Stimulated activated CD8-positive, alpha-beta memory T cell treated with anti-CD3 and anti-CD28 coated beads, Interleukin-2, amount 100 ng/mL, for 48 hours (primary cell): ENCODE measurements at places on chromosomes 2 and 18.

DNA sequence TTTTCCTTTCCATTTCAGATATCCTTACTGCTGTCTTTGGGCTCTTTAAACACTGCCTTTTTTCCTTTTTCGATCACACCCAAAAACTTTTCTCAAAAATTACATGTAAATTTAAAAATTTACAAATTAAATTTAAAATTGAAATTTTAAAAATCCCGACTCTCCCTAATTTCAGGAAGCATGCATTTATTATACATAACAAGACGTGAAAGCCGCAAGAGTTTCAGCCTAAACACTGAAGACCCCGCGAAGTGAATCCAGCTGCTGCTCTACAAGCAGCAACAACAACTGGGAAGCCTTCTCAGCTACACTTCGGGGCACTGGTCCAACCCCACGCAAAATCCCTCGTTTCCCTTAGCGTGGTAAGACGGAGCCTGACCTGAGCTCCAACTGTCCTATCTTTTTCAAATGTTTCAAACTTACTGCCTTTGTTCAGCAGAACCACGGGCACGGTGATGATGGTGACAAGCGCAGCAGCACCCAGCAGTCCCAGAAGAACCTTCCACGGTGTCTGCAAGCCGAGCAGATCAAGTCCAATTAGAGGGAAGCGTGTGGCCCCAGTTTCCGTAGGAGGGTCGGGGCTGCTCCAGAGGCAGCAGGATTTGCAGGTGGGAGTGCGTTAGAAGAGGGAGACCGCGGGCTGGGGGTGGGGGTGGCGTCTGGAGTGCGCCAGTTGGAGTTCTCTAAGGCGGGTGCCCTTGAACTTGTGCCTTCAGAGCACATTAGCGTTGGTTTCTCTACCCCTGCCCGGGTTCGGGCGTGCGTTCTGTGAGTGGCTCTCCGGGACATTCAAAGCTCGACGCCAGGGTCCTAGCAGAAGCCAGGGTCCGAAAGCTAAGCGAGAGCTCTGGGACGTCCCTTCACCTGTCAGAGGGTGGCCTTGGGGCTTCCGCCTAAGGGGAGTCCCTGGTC is 783 bp downstream of the DPP4 start:
- no peak for DNase-seq

- no peak for DNase-seq
Observed at GRCh38 chr18:58937887-58938267, 73.2 kb downstream of the ZNF532 start.

DNA sequence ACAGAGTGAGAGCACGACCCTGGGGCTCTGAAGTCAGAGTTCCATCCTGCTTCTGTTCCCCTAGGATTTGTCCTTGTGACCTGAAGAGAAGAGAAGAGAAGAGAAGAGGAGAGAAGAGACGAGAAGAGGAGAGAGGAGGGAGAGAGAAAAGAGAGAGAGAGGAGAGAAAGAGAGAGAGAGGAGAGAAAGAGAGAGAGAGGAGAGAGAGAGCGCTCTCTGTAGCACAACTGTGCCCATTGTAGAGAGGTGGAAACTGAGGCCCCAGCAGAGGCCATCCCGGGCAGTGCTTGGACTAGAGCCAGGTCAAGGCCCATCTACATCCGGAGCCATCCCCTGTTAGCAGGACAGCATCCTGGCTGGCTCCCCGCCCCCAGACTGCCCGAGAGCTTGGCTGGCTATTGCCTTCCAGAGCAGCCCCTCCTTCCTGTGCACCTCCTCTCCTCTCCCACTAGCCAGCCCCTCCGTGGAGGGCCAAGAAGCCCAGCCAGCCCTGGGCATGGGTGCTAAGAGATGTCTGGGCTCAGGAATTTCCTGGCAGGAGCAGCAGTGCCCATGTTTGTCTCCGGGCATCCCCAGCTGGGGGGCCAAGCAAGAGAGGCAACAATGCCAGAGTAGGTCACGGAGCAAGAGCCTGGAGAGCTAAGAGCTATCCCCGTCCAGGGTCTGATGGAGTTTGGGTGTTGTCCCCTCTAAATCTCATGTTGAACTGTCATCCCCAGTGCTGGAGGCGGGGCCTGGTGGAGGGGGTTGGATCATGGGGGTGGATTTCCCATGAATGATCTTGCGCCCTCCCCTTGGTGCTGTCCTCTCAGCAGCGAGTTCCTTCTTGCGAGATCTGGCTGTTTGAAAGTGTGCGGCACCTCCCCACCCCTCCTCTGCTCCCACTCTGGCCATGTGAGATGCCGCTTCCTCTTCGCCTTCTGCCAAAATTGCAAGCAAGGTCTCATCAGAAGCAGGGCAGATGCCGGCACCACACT is 18.2 kb upstream of the GPR55 start:
- peak; percentile 37 for DNase-seq

DNA sequence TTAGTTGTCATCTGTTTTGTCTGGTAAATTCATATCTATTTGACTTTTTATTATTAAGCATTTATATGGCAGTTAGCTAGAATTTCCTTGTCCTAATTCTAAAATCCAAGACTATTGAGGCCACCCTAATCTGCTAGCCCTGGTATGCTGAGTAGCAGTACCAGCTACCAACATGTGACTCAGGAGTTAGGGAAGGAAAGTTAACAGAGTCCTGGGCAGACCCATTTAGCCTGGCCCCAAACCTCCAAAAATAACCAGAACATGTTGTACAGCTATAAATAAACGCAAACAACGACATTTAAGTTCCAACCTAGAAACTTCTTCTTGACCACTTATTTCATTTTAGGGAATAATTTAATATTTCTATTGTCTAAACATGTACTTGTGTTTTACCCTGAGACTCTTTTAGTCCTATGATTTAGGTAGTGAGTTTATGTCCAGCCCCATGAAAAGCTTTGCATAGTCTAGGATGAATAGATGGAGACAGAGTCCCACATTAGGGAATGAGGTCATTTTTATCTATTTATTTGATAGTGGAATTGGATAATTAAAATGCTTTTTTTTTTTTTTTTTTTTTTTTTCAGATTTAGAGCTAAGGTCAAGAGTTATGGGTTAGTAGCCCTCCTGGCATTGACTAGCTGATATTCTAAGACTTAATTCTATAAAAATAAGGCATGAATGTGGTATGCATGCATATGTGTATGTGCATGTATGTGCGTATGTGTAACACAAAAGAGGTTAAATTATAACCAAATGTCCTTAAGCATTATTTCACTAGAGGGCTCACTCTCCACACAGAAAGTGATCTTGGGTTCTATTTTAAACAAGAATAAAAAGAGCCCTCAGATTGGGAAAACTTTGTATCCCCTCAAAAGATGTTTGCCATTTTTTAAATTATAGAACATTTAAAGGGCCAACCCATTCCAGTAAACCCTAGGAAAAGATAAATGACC is 160.1 kb upstream of the MAPRE2 start:
- no peak for DNase-seq

DNA sequence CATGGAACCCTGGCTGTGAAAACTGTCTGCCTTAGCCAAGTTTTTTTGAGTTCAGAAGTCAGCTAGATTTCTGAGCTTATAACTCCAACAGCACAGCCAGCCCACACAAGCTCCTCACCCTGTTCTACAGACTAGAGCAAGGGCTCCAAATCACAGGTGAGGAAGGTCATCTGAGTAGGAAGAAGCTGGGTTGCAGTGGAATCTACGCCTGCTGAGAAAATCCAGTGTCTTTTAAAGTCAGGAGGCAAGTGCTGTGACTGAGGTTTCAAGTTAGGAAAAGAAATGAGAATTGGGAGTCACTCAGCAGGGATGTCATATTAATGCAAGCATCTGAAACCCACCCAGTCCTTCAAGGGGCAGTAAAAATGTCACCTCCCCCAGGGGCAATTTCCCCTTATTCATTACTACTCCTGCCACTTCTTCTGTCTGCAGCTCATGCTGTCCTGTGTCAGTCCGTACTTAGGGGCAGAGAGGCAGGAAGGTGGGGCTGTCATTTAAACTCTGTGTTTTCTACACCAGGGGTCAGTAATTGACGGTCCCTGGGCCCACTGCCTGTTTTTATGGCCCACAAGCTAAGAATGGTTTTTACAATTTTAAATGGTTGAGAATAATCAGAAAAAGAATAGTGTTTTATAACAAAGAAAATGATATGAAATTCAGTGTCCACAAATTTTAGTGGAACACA is 551.1 kb downstream of the BCL11A start:
- no peak for DNase-seq

DNA sequence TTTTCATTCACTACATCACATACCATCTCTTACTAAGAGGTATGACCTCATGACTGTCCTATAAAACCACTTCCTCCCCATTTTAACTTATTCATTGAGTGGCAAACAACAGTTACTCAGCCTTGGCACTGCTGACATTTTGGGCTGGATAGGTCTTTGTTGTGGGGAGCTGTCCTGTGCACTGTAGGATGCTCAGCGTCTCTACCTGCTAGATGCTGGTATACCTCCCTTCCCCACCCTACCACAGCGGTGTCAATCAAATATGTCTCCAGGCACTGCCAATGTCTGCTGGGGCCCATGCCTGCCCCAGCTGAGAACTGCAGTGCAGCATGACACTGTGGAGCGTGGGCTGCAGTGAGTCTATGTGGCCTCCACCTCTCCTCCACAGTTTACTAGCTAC is 76.3 kb upstream of the MGAT4A start:
- DNase-seq, result no peak

DNA sequence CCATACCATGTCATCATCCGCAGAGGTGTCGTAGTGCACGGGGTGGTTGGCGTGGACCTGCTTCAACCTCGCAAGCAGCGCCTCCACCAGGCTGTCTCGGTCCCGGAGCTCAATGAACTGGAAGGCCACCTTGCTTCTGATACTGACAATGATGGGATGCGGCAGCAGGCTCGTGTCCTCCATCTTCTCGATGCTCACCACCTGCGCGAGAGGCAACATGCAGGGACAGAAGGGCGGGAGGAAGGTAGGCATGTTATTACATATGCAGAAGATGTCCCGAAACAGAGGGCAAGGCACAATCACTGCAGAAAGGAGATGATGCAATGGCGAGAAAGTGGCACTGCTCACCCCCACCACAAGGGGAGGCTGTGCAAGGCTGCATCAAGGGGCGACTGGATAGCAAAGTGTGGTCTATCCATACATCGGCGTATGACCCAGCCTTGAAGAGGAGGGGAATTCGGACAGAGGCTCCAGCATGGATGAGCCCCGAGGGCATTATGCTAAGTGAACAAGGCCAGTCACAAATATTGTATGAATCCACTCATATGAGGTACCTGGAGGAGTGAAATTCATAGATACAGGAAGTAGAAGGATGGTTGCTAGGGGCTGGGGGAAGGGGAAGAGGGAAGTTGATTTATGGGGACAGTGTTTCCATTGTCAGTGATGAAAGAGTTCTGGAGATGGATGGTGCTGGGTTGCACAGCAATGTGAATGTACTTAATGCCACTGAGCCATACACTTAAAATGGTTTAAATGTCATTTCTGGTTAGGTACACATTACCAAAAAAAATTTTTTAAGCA is 36.6 kb downstream of the RPL31 start:
- DNase-seq, result no peak

DNA sequence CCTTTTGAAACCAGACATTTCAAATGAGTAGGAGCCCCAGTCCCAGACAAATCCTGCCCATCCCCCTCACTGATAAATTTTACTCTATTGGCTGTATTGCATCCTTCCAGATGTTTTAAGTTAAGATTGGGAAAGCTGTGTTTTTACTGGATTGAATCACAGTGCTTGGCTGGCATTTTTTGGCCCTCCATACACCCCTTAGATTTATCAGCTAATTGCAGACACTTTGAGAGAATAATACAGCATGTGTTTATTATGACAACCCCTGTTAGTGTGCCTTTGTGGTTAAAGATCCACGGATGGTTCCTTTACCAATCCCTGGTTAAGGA is 74.9 kb downstream of the ANTXR1 start:
- no peak for DNase-seq

GRCh38 chr2:88582030-88582429 is 45.2 kb downstream of the EIF2AK3 start:
- DNase-seq, result no peak

DNA sequence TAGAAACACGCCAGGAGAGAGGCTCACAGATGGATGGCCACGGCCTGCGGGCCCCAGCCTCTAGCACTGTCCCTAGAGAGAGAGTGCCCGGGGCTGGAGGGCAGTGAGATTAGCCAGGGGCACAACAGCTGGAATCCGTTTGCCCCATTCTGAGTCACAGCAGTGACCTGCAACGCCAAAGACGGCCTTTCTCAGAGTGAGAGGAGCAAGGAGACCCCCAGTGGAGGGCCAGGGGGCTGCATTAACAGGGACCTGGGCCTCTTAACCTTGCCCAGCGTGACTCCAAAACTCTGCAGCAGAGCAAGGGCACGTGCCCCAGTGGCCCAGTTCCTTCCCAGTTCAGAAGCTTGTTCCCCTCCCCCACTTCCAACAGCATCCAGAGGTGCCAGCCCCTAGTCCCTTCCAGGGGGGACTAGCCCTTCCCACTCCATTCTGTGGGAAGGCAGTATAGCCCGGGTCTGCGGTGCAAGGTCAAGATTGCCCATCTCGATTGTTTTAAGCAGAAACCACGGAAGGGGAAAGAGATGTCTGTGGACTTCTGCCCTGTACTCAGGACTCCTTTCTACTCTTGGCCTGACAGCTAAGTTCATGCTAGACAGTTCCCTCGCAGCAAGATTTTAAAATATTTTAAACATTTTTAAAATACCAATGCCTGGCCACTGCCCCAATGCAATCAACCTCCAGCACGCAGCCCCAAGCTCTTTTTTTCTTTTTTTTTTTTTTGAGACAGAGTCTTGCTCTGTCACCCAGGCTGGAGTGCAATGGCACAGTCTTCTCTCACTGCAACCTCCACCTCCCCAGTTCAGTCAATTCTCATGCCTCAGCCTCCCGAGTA is 50.9 kb upstream of the BIN1 start:
- DNase-seq, result no peak

DNA sequence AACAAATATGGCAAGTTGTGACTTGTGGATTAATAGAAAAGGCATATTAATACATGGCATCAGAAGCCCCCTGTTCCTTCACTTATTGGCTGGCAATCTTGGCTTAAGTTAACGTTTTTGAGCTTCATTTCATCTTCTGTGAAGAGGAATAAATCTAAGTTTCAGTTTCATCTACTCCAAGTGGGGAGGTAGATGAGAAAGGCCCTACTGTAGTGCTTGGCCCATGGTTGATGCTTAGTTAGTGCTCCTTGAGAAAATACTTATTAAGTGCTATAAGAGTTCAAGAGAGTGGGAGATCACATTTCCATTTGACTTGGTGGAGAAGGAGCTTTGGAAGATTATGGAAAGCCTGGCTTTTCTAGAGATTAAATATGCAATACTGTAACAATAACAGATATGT is 244.3 kb downstream of the BABAM2 start:
- DNase-seq, result no peak

DNA sequence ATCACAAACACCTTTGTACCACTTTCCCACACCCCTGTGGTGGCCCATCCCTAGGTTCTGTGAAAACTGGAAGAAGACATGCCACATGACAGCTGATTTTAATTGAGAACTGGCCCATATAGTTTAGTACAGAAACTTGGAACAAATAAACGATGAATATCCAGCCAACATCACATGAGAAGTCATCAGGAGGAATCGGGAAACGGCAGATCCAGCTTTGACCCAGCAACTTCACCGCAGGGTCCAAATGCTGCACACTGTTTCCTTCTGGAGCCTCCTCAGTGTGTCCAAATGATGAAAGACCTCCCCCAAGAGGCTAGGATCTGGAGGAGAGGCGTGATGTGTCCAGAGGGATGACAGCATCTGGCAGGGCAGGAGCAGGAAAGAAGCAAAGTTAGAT is 75.5 kb downstream of the COPS8 start:
- DNase-seq, result no peak

GRCh38 chr18:62807396-62807795 is 92.1 kb downstream of the PHLPP1 start:
- no peak for DNase-seq
